Thymus (tissue), 14 donors: ENCODE measurements at places on chromosomes 13 and 19.

DNA sequence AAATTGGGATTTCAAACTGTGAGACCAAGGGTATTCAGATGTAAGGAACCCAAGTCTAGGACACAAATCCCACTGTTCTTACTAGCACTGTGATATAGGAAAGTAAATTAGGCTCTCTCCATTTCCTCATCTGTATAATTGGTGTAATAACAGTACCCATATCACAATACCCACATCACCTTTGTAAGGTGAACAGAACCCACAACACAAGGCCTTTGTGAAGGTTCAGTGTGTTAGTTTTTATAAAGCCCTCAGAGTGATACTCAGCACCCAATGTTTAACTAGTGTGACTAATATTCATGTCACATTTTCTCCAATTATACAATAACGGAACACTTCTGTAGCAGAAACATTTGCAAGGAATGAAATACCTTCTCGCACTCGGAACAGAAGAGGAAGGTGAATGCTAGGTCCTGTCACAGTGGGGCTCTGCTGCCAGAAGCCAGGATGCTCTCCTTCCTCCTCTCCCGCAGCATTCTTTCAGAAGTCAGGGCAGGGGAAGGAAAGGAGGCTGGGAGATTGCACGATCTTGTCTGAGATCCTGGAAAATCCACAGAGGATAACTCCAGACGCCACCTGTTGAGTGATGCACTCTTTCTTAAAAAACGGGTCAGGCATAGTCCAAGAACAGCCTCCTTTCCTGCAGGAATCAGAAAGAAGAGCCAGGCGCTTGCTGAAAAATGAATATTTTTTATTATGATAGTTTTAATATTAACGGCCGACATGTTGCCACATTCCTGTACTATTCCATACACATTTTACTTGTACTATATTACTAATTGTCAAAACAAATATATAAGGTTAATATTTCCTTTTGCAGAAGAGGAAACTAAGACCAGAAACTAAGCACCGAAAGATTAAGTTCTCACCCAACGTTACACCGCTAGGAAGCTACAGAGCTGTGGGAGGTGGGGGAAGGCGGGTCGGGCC lies 762 bp downstream of the ZNF45 start:
- no peak for DNase-seq

- no peak for DNase-seq
These were observed 183.7 kb downstream of the TEX29 start for GRCh38 chr13:111503905-111504695.

DNA sequence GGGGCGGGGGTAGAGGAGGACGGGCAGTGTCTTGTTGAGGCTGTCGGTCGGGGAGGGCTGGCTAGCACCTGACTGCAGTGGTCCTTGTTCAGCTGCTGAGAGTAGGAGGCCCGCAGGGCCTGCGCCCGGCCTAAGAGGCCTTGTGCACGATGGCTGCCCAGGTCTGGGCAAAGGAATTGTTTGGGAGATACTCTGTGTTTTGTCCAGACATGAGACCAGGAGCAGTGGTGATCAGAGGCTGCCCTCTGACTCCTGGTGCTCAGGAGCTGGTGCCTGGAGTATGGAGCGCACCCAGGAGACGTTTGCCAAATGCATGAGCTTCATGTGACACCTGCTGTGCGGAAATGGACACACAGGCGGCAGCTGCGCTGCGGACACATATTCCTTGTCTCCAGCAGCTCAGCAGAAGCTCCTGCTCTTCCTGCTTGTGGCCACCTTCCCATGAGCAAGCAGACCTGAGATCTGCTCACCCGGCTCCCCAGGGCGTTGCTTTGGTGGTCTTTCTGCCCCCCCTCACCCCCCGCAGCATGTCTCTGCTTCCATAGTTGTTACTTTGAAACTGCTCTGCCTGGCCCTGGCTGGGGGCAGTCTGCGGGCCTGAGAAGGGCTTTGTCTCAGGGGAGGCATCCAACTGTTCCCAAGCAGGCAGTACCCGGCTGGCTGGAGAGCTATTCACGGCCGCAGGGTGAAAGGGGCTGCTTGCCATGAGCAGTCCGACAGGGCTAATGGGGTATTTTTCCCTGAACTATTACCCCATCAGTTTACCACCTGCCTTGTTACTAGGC lies 163.9 kb downstream of the TEX29 start:
- DNase-seq = no peak

DNA sequence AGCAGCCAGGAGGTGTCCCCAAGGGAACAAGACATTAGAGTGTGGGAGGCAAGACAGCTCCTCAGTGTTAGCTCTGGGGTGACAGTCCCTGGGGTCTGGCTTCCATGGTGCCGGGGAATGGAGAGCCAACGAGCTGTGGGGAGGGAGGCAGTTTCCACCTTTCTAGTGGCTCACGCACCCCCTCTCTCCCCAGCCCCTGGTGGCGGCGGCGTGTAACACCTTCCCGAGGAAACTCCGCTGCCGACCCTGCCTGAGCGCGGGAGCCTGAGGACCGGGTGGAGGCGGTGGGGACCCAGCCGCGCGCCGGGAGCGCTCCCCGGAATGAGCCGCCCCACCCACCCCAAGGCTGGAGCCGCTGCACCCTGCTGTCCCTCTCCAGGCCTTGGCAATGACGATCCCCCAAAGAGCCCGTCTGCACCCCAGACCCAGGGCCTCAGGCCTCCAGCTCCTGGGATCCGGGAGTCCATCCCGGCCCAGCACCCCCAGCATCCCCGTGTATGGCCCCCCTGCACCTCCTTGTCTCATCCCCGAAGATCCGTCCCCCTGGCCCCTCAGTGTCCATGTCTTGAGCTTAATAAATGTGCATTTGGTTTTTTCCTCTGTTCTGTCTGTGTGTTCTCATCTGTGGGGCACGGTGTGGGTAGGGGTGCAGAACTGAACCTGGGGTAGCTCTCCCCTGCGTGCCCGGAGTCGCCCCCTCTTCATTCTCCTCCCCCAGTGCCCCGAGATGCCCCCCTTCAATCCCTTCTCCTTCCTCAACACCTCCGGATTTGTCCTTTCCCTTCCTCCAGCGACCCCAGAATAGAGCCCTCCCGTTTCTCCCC lies 622 bp upstream of the FXYD5 start:
- no peak for DNase-seq

DNA sequence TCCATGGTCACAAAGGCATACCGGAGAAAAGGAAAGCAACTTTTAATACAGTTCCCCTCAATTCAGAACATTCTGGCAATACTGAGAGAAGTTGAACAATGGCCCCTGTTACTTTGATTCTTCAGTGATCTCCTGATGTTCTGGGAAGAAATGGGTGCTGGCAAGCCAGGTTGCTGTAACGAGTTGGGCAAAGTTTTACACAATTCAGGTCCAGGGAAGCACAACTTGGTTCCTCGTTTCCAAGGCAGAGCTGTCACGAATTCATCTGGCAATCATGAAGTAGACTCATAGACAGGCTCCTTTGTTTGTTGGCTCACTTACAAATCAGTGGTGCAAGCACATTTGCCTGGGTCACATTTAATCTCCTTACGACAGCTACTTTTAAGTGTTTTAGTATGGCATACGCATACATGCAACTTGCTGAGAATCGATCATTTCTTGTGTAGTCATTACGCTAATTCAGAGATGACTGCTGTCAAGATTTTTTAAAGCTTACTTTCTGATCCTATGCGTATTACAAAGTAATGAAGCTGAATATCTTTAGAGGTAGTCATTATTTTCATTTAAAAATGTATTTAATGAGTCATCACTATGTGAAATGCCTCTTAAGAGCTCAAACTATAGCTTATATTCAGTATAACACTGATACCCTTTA lies 174.7 kb downstream of the GPC5 start:
- no peak for DNase-seq

DNA sequence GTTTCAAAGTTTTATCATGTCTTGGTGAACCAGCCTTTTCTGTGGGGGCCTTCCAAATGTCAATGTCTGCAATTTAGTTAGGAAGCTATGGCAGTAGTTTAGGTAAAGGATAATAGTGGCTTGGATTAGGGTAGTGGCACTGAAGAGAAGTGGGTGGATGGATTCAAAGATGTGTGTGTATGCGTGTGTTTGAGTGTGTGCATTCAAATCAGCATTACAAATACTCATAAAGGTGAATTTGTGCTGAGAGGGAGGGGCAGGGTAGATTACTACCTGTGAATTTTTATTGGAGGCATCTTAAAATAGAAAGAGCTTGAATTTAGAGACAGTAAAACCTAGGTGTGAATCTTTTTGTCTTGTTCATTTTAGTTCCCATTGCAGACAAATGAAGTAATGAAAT lies 16.9 kb downstream of the NDFIP2 start:
- no peak for DNase-seq
